ENCODE measurements at places on chromosomes 6 and 20.

GRCh38 chr6:84739866-84740208 lies 24.6 kb downstream of the TBX18 start:
- no peak for DNase-seq

DNA sequence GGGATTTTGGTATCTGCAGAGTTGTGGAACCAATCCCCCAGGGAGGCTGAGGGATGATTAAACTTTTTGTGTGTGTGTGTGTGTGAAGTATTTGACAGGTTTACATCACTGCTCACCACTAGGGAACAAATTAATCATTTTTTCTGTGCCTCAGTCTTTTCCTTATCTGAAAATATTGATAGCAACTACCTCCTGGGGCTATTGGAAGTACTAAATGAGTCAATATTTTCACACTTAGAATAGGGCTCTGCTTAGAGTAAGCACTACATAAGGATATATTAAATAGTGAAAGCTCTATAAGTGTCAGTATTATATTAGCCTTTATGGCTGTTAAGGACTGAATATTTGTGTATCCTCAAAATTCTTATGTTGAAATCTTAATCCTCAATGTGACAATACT lies 155.2 kb upstream of the UST start:
- no peak for DNase-seq

- no peak for DNase-seq
These were observed 89.2 kb downstream of the UST start for GRCh38 chr6:148835920-148836441.

- no peak for DNase-seq
These were observed 153.7 kb downstream of the TMEM242 start for GRCh38 chr6:157169656-157170055.

DNA sequence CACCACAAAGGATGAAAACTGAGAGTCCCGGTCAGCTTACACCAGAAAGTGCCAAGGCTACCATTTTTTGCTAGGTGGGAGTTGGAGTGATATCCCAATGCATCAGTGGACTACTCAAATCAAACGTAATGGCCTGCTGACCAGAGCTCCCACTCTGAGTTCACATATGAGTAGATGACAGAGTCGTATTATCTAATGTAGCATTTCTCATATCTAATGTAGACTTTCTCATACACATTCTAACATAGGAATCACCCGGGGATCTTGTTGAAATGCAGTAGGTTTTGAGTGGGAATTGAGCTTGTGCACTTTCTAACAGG lies 38.4 kb upstream of the FUCA2 start:
- DNase-seq = no peak

GRCh38 chr6:29653452-29654038 lies 3.3 kb upstream of the MOG start:
- no peak for DNase-seq

- no peak for DNase-seq
These were observed 40.5 kb downstream of the SNAP25 start for GRCh38 chr20:10259166-10259565.

- no peak for DNase-seq
These were observed 2.4 kb upstream of the SCGN start for GRCh38 chr6:25649611-25650010.

DNA sequence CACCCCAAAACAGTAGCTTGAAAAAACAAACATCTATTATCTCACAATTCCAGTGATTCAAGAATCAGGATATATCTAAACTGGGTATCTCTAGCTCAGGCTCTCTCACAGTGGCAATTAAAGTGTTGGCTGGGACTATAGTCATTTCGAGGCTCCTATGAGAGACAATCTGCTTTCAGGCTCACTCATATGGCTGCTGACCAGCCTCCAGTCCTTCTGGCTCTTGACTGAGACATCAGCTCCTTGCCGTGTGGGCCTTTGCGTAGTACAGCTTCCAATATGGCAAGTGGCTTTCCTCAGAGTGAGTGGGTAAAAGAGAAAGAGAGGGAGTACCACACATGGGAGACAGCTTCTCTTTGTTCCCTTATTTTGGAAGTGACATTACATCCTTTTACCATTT lies 327.2 kb downstream of the CENPW start:
- DNase-seq = no peak

- DNase-seq = no peak
These were observed 94.1 kb upstream of the NT5E start for GRCh38 chr6:85355816-85356215.

DNA sequence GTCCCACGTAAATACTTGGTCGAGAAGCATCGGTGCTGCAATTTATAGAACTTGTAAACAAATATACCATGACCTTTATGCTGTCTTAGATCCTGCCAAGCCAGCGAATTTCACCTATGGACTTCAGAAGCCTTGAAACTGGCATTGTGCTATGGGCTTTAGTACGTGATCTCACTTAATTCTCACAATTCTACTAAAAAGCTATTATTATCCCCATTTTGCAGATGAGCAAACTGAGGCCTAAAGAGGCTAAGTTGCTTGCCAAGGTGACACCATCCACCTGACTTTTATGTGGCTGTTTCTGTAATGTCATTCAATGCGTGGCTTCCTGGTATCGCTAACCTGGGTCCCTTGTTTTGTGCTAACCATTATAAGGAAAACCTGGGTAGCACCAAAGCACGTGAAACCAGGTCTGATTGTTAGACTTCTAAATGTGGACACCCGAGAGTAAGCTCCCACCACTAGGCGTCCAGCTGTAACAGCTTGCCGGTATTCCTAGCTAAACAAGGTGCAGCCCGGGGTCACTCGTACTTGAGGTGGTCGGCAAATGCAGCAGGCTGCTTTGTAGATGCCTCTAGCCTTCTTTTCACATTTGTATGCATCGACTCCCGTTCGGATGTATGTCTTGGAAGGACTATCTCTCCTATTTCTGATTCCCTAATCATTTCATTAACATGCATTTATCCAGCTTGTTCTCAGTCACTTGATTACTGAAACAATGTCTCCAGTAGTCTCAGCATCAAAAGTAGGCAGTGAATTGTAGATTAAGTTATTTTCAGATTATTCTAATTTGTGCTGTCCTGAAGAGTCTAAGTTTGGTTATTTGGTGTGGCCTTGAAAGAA lies 1.1 kb downstream of the SYNJ2 start:
- no peak for DNase-seq

DNA sequence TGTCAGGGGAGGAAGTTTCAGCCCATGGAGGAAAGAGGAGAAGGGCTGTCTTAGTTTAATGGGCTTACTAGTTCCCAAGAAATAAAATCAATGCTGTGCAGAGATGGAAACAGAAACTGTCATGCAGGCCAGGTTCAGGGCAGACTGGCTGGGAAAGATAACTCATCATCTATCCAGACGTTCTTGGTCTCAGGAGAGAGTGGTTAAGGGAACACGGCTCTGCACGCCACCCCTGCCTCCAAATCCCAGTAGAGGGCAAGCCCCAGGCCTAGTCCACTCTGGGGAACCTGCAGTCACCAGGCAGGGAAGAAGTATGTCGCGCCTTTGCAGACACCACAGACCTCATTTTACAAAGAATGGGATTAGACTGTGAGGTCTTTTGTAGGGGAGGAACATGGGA lies 12.5 kb downstream of the ALDH8A1 start:
- DNase-seq = no peak

DNA sequence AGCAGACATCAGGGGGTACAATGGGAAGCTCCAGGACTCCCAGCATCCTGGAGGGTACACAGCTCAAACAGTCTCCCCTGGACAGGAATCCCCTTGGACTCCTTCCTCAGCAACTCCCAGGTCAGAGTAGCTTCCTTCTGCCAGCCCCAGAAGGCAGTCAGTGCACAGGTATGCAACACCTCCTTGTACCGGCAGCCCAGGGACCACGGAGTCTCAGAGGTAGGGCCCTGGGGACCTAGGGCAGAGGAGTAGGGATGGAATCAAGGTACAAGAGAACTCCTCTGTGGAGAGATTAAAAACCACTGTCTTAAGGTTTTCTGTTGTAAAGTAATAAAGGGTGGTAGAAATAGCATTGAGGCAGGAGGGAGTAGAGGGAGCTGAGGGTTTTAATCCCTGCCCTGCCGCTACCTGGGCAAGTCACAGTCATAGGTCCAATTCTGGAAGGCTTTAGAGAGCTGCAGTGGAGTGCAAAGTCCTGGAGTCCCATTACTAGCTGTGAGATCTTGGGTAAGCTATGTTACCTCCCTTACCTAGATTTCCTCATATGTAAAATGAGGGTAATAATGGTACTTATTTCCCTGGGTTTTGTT lies 7.5 kb downstream of the TP53TG5 start:
- no peak for DNase-seq

DNA sequence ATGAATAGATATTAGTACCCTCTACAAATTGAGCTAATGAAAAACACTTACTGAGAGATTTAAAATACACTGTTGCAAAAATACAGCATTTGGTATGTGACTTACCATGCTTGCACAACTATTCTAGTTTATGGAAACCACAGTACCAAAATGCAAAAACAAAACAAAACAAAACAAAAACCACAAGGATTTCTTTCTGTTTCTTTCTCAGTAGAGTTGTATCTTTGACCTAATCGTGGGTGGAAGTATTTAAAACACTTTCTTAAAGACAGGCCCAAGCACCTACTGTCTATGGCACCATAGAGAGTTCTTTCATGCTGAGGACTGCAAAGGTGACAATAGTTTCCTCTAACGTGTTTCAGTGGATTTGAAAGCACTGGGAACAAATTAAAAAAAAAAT lies 95.3 kb upstream of the C6orf118 start:
- no peak for DNase-seq

DNA sequence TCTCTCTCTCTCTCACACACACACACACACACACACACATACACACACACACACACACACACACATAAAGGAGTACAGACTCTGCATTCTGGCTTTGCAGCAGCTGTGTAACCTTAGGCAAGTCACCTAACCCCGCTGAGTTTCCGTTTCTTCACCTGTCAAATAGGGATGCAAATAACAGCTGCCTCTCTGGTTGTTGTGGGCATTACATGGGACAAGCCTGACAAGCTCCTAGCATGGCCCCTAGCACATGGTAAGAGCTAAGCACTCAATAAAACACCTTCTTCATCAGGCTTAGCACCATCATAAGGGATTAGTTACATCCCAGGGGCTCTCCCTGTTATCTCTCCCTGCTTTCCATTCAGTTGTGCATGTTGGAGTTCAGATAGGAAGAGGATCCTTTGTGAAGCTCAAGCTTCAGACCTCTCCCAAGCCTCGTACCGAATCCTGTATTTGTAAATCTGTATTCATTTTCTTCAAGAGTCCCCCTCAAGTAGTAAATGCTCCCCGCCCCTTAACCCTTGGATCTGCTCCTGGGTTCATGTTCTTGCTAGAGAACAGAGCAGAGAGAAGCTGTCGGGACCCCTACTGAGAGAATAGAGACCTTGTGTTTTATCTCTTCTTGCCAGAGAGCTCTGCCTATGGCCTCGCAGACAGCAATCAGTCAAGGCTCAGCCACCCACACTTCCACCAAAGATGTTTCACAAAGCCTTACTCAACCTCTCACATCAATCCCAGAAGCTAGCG lies 2.2 kb downstream of the SLC13A3 start:
- DNase-seq = no peak

- no peak for DNase-seq
These were observed 39.3 kb upstream of the DSN1 start for GRCh38 chr20:36812594-36813463.

- no peak for DNase-seq
These were observed 129.3 kb downstream of the DTNBP1 start for GRCh38 chr6:15533379-15534026.

DNA sequence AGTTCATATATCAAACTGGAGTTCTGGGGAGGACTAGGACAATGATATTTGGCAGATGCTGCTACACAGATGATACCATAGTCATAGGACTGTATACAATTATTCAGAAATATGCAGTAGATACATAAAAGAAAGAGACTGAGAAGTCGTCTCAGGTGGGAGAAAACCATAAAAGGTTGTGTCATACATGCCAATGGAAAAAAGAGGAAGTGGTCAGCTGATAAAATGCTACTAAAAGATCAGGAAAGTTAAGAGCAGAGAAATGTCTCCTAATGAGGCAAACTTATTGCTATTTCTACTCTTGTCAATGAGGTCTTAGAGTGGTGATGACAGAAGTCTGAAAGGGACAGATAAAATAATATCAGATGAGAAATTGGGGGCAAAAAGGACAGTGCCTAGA lies 407.6 kb downstream of the COL12A1 start:
- no peak for DNase-seq

DNA sequence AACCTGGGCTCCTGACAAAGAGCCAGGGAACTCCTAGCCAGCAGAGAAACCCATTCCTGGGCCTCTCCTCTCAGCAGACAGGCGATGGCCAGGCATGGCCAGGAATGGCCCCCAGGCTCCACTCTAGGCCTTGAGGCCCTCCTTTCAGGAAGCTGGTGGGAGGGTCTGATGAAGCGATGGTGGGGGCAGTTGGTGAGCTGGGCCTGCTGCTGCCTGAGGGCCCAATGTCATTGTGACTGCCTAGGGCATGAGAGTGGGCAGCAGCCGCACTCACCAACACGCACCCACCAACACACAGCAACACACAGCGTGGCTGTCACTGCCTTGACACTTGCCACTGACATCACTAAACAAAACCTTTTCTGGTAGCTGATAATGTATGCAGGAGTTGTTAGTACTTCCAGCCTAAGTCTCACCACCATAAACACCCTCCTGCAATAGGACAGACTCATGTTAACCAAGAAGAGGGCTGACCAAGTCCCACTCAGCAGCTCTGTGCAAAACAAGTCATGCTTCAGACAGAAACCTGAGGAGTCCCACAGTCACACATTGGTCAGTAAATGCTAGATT lies 69.3 kb downstream of the ABHD12 start:
- no peak for DNase-seq

GRCh38 chr20:63133481-63134091 lies 82.3 kb downstream of the YTHDF1 start:
- no peak for DNase-seq

DNA sequence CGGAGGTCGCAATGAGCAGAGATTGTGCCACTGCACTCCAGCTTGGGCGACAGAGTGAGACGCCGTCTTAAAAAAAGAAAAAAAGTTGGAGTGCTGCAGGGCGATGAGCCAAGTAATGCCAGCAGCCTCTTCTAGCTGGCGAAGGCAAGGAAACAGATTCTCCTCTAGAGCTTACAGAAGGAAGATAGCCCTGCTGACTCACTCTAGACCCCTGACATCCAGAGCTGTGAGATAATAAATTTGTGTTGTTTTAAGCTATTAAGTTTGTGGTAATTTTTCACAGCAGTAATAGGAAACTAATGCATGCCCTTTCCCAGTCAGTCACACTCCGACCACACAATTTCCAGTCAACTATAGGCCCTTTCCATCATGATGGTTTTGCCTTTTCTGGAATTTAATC lies 16.4 kb downstream of the PRSS16 start:
- DNase-seq = no peak

GRCh38 chr6:91087908-91088307 lies 501.0 kb upstream of the MAP3K7 start:
- DNase-seq = no peak

GRCh38 chr6:145112711-145113148 lies 622.6 kb downstream of the EPM2A start:
- no peak for DNase-seq

DNA sequence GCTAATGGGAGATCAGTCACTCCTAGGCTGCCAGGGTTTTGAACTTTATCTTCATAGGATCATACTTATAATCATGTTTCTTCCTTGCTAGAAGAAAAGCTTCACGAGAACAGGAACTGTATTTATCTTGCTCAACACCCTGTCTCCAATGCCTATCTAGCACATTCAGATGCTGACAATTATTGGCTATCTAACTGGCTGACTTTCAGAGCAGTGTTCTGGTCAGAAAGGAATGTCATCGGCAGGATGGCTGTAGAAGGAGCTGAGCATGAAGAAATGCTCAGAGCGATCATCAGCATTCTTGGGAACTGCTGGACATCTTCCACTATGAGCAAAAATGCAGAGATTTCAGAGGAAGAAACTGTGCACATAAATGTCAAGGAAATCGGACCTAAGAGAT lies 628.0 kb upstream of the NRSN1 start:
- DNase-seq = no peak

GRCh38 chr20:2871661-2872458 lies 1.4 kb upstream of the PTPRA start:
- no peak for DNase-seq
